GM12892 (cell line): ENCODE measurements at places on chromosomes 3 and 15.

GRCh38 chr15:35921046-35921445, 375.1 kb upstream of the DPH6 start:
- no peak for DNase-seq

DNA sequence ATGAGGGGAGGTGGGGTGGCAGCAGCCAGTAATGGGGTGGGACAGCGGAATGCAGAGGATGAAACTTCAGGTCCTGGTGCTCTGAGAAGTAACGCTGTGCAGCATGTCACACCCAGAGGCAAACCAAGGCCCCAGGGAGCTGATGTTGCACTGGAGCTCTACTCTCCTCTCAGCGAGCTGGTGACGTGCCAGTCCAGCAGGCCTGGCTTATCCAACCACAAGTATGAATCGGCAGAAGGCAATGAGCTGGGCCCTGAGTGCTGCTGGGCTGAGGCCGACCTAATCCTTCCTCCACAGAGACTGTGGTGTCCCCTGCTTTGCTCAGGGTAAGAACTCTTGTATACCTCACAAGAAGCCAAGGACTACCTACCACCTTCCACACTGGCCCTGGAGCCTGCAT, 30.5 kb downstream of the CD86 start:
- DNase-seq: no peak

GRCh38 chr15:62942428-62942827, 100.1 kb upstream of the TPM1 start:
- DNase-seq: no peak

DNA sequence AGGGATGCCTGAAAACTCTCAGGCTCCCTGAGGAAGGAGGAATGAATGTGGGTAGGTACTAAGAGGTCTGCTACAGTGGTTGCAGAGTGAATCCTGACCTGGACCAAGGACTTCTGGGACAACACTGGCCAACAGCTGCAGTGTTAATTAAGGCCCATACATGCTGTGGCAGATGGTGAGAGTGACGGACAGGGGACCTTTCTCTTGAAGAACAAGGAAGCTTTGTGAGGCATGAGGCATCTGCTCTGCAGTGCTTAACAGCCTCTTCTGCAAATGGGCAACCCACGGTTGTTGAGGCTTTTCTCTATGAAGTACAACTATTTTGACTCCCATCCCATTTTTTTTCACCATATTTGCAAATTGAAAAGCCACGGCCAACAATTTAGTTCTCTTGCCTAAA, 26.6 kb upstream of the ACAN start:
- no peak for DNase-seq

DNA sequence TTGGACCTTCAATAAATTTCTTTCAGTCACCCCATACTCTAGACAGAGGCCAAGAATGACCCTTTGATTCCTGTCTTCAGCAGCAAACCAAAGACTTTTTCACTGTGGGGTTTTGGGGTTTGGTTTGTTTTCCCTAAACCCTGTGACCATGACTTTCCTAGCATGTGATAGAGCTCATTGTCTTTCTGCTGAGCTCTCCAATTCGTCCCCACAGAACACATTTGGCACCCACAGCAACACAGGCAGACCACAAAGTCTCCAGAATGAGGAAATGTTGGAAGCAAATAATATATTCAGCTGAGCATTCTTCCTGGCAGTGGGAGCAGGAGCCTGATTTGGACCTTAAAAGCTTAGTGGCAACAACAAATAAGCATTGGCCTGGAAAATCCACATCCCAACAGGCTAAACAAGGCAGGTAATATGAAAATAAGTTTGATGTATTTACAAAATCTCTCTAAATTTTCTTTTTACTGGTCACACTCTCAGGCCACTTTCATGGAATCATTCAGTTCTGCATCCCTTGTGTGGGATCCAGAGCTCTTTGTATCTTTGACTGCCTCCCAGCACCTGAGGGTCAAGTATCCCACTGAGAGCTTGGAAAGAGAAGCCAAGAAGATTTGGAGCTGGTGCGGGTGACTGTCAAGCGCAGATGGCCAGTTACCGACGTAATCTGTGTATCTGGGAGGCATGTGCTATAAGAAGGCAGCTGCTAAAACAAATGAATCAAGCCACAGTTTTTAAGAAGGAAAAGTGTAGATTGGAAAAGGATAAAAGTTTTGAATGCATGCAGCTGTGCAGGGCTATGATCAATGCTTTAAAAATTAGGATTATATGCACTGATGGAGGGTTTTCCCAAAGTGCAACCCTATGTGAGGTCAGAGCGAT, 36.5 kb upstream of the CPB1 start:
- no peak for DNase-seq
